ENCODE measurements at places on chromosomes 11 and 22. TPM values are rescaled to one million over a fixed set of nuclear protein-coding genes. Genes with fewer than 3 reads are reported as not detected.
A peak's percentile ranks its signal among the peaks of the same experiment; 100 is the strongest.

CRYAB gene
- 18.4 TPM for total RNA-seq

OR51T1 gene
- total RNA-seq = not detected

F2 gene
- 3.6 TPM for total RNA-seq

NAALADL1 gene
- total RNA-seq = 16.5 TPM

YPEL4 gene
- 3.4 TPM for total RNA-seq

FAT3 gene
- 6.4 TPM for total RNA-seq

MPZL2 gene
- 3.0 TPM for total RNA-seq

CELSR1 gene
- 21.5 TPM for total RNA-seq

PPP1R14B gene
- total RNA-seq = 67.3 TPM

C11orf91 gene
- total RNA-seq = 0.81 TPM

UCP2 gene
- 20.6 TPM for total RNA-seq

CCDC87 gene
- total RNA-seq = 26.3 TPM

C22orf31 gene
- total RNA-seq = 10.9 TPM

EMID1 gene
- total RNA-seq = 7.5 TPM

OTOG gene
- 2.2 TPM for total RNA-seq

- DNase-seq = peak; percentile 84
Measured at GRCh38 chr22:25362215-25362882, 142.9 kb downstream of the CRYBB2 start.

- no peak for DNase-seq
Measured at GRCh38 chr11:128301756-128302155, 285.6 kb downstream of the ETS1 start.

DNA sequence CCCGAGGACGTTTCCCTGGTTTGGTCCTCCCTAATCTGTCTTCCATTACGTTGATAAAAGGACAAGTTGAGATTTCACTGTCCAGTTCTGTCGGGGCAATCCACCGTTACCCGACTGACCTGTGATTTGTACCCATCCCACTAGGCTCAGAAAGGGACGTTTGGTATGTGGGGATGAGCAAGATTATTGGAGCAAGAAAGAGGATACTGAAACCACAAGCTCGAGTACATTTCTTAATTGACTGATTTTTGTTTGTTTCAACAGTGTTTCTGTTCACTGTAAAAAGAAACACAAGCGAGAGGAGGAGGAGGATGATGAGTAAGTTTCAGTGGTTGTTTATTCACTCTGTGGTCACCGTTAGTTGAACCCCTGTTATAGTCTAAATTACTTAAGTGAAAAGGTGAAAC lies 969 bp downstream of the CCDC117 start:
- DNase-seq = no peak

DNA sequence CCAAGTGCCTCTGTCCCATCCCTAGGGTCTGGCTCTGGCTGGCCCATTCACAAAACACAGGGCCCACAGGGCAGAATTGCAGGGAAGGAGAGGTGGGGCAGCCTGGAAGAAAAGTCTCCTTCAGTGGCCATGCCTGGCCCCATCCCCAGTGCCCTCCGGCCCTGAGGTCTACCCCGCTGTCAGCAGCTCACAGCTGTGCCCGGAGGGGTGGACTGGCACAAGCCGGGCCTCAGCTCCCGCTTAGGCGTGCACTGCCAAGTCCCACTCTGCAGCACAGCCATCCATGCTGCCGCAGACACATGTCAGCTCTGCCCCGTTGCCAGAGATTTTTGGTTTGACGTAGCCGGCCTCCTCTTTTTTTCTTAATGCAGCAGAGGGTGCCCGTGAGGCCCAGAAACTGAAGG lies 3.9 kb upstream of the SCN2B start:
- peak; percentile 71 for DNase-seq

- DNase-seq = peak; percentile 7
Measured at GRCh38 chr11:3218483-3219280, at the start of gene MRGPRG. Gene MRGPRG, minus strand, starts transcription at chr11:3218813. Its CDS starts 0 bp downstream, at chr11:3218813.

GRCh38 chr11:104657083-104657482 lies 241.2 kb downstream of the CASP12 start:
- no peak for DNase-seq

DNA sequence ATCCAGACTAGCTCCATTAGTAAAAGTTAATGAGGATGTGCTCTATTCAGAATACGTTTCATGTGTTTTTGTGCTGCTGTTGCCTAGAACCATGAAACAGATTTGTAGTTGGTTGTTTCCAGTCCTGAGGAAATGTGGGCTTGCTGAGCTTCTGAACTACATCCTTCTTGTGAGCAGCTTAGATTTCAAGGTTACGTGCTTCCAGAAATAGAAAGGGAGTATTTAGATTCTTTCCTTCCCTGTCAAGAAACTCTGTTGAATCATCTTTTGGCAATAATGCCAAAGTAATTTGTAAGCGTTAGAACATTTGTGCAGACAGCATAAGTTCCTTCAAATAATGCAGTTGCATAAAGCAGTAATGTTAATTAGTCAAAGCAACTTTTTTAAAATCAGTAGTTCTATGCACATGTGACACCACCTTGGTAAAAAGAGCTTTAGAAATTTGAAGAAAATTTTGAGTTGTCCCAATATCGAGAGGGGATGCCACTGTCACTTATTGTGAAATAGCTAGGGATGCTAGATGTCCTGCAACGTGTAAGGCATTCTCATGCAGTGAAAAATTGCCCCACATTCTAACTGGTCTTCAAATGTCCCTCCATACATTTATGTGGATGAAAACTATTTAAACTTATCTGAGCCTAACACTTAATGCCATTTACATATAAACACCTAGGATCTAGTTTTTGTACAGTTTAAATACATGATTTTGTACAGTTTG lies 169.6 kb downstream of the ETS1 start:
- DNase-seq = peak; percentile 52

DNA sequence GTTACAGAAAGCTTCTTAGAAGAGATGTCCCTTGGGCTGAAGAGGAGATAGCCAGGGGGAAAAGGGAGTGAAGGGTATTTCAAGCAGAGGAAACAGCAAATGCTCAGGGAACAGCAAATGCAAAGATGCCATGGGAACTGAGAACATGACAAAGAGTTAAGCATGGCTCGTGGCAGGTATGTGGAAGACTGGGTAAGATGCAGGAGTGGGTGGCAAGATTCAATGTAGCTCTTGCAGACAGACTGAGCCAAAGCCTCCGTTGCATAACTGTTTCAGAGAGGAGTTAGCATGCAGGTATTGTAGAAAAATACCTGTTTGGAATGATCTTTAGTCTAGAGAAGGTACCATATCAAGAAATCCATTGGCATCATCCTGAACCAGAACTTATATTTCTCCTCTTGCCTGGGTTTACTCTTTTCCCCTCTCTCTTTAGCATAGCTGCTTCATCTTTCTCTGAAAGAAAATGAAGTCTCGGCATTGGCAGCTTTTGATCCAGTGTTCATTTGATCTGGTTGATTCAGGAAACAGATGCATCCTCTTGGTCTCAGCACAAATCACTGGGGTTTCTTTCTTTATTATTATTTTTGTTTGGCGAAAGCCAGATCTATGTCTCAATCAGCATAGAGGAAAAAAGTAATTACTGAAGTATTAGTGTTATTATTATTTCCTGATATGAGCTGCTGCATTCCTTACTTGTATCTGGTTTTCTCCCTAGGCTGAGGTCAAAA lies 41.7 kb upstream of the NUP160 start:
- no peak for DNase-seq

- no peak for DNase-seq
Measured at GRCh38 chr11:47899801-47900200, 51.7 kb upstream of the NUP160 start.

- DNase-seq = peak; percentile 84
Measured at GRCh38 chr11:64971421-64972233, at the start of gene MAJIN. Gene MAJIN, minus strand, starts transcription at chr11:64972108. Its CDS starts 12,703 bp downstream, at chr11:64959405.

DNA sequence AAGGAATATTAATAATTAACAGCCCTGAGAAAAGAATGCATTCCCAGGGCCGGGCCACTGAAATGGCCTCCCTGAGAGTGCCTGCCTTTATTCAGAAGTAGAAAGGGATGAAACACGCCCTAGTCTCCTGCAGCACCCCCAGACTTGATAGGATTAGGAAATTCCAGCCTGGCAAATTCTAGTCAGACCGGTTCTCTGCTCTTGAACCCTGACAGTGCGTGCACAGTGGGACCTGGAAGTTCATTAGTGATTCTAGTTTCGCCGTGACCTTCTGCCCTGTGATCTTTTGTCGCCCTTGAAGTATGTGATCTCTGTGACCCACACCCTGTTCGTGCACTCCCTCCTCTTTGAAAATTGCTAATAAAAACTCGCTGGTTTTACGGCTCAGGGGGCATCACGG lies 2.1 kb upstream of the GSTP1 start:
- no peak for DNase-seq

- no peak for DNase-seq
Measured at GRCh38 chr11:27174672-27175210, 134.1 kb downstream of the BBOX1 start.

DNA sequence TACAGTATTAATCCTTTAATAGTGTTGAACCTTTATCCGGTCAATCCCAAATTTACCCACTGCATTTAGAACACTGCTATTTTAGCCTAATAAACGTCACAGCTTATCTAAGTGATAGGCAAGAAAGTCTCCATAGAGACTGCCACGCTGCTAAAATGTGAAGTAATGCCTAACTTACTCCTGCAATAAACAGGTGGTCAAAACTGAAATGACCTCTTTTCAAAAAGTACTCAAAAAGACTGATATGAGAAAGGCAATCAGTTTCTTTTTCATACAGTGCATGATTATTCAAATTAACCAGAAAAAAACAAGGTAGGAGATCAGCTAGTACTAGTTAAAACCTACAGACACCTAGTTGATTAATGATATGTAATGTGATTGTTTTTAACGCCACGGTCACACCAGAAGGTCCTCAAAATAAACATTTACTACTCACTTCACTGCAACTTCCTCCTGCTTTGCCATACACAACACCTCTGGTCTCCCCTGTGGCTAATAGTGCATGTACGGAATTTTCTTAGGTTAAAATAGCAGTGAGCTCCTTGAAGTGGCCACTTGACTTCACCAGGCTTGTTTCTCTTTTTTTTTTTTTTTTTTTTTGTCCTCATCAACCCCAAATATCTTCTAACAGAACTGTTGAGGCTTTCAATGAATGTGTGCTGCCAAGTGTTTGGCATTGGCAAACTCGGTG lies 8.8 kb downstream of the ATP5MG start:
- DNase-seq = no peak

DNA sequence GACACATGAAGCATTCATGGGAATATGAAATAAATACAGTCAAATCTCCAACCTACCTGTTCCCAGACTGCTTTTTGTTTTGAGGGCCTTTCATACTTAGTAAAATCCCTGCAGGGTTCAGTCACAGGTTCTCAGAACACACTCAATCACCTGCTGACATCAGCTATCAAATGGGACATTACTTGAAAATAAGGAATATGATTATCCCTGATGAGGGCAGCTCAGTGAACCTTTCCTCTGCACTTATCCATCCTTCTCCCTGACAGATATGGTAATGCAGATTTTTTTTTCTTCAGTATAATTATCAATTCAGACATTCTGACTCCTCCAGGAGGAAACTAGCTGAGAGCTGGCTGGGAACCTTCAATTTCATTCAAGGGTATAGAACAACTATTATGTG lies 1127.4 kb upstream of the CCDC90B start:
- no peak for DNase-seq

- DNase-seq = no peak
Measured at GRCh38 chr11:106152824-106153223, 75.4 kb downstream of the AASDHPPT start.

- no peak for DNase-seq
Measured at GRCh38 chr11:43976863-43977262, 34.4 kb downstream of the C11orf96 start.

- DNase-seq = no peak
Measured at GRCh38 chr11:95283650-95284049, 52.6 kb upstream of the SESN3 start.

DNA sequence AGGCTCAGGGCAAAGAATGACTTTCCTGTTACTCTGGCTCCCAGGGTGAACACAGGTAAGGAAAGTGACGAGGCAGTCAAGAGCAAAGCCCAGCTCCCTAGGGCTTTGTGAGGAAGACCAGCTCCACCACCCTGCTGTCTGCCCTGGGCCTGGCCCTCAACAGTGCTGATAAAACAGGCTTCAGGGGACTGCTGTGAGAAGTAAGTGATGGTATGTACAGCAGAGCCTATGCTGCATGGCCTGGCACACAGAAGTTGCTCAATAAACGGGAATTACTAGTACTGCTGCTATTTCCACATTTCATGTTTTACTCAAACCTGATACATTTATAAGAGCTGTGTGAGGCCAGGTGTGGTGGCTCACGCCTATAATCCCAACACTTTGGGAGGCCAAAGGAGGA lies 50.3 kb downstream of the MICAL3 start:
- DNase-seq = no peak

- DNase-seq = no peak
Measured at GRCh38 chr11:35623621-35624168, 5.4 kb downstream of the FJX1 start.

DNA sequence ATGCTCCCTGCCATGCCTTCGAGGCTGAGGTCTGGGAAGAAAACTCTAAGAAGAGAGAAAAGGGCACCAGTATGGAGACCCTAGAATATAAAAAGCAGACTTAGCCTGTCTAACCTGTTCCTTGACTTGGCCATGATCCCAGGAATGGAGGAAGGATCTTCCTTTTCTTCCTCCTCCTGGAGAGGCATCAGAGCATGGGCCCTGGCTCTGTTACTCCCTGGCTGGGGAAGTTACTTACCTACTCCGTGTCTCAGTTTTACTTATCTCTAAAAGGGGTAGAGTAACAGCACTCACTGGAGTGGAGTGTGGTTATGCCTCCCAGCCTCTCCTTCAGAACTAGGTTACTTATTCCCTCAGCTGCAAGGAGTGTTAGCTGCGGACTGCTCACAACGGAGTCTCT lies 55.2 kb upstream of the PHF21A start:
- DNase-seq = no peak

- DNase-seq = no peak
Measured at GRCh38 chr11:10050561-10050960, 243.5 kb downstream of the SBF2 start.

- no peak for DNase-seq
Measured at GRCh38 chr22:27433585-27434190, 367.9 kb downstream of the MN1 start.

GRCh38 chr11:32386770-32387377 lies 48.5 kb downstream of the WT1 start:
- no peak for DNase-seq

DNA sequence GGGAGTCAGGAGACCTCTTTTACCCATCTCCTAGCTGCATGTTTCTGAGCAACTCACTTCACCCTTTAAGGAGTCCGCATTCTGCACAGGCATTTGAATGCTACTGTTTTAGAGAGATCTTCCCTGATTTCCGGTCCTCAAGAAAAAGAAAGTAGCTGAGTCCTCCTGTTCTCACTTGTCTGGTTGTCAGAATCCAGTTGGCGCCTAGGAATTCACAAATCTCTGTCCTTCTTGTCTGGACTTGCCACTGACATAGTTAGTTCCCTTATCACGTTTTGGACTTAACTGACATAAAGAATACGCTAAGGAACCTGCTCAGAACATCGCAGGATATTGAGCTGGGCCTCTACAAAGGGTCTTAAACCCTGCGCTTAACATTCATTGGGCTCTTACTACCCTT lies 61.3 kb upstream of the OR5P2 start:
- DNase-seq = no peak

- no peak for DNase-seq
Measured at GRCh38 chr22:17065433-17065832, 19.4 kb upstream of the IL17RA start.

DNA sequence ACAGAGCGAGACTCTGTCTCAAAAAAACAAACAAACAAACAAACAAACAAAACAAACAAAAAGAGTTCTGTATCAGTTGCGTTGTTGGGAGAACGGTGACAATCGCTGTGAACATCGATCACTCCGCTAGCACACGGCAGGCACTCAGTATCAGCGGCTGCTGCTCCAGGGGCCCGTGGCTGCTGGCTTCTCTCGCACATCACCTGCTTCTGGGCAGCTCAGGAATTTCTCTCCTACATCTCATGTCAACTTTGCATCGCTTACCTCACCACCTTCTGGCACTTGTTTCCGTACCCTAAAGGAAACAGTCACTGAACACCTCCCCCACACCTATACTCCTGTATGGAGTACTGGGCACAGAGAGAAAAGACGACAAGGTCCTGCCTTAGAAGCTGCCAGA lies 70.3 kb upstream of the WNT7B start:
- peak; percentile 12 for DNase-seq

Measured in testis (tissue), 5 donors.